ENCODE measurements at places on chromosomes 1 and 21.

DNA sequence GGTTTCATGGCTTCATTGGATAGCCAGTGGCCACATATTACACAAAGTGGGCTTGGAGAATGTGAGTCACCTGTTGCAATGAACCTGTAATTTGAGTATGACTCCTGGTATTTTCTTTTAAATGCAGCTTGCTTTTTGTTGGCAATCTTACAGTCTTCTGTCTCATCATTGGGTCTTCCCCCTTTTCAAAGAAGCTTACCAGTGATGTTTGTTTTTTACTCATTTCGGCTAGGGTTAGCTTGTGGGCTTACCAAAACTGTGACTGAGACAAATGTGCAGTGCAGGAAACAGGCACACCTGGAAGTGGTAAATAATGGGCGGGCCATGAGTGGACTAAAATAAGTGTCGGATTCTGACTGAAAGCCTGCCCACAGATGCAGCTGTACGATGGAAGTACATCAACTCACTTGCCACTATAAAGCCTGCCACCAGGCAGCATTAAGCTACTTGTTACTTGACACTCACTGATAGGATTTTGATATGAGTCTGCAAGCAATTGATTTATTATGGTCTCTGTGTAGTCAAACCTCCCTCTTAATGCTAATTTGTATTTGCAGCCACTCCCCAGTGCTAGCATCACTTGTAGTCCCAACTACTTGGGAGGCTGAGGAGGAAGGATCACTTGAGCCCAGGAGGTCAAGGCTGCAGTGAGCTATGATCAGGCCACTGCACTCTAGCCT, 4.2 kb downstream of the HHAT start:
- no peak for ATAC-seq

GRCh38 chr1:98453066-98453465, 208.5 kb upstream of the SNX7 start:
- ATAC-seq, result no peak

DNA sequence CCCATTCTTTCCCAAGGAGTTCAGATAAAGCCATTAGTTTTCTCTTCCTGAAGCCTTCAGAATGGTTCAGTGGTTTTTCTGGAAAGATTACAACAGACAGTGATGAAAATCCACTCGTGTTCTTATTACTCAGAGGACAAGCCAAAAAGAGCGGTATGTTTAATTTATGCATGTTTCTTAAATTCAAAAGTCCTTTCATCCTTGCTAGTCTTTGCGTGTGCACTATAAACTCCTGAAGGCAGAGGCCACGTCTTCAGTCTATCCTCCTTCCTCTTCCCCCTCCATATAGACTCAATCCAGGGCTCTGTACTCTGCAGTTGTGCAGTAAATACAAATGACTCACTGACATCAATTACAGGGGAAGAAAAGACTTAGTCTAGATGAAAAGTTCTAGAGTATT, 409.2 kb upstream of the PLXNA2 start:
- ATAC-seq, result peak; percentile 17

DNA sequence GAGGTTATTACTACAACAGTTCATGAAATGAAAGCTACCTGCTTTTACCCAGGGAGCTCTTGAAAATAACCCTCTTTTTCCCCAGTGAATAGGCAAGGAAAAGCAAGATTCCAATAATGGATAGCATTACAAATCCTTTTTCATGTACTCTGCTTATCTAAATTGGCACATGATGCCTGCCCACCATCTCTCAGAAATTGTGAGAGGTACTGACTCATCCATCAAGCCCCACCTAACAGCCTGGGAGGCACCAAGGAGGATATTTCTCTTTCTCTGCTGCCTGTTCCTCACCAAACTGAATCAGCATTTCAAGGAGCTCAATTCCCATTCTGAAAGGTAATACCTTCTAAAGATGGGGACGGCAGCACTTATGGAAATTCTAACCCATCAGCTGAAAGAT, 34.4 kb downstream of the PALMD start:
- ATAC-seq, result peak; percentile 68

DNA sequence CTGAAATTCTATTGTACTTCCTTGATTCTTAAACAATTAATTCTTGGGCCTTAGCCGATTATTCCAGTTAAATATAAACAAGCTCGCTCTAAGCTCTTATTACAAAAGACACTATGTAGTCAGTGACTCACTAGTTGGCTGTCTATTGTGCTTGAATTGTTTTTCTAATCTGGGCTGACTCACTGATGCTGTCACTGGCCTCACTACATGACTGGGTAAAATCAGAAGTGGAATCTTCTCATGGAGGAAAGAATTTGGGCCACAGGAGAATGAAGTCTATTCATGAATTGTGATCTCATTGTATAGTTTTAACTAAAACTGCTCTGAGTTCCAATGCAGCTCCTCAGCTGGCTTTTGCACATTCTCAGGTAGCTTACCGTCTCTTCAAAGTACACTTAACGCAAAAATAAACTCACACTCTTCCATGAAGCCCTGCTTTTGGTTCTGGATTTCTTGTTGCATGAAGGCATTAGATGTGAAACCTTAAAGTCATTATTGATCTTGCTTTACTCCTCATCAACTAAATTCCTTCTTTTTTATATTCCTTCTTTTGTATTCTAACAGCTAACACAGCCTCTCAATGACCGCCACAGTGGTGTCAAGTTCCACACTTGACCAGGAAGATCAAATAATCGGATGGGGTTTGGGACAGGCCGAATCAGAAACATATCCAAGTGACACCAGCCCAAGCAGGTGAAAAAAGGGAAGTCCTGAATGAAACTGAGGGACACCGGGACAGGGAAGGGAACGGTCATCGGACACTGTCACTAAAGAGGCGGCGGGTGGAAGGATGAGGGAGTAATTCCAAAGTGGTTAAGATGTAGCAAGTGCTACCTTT, 80.9 kb upstream of the LBR start:
- ATAC-seq, result peak; percentile 100

DNA sequence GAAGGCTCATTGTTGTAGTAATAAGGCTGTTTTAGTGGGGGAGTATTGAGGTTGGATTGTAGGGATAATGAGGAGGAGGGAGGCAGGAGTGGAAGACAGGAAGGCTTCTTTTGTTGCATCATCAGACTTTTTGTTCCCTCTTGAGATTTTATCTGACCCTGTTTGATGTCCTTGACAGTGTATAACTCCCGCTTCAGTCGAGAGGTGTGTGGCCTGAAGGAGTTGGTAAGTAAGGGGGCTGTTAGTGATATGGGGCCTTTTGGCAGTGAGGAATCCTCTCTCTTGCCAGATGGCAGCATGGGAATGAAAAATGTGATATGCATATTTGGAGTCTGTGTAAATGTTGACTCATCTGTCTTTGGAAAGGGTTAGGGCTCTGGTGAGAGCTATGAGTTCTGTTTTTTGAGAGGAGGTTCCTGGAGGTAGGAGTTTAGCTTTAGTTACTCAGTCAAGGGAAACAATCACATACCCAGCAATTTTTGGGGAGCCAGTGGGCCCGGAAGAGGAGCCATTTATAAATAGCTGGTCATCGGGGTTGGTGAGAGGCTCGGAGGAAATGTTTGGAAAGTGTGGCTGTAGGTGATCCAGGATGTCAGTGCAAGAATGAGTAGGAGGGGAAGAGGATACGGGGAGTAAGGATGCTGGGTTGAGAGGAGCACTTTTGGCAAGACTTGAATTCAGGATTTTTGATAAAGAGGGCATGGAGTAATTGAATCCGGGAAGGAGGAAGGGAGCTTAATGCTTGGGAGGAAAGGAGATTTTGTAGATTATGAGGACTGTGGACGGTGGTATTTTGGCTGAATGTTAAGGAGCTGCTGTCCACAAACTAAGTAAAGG, 136.7 kb upstream of the ETV3 start:
- ATAC-seq, result no peak
